ENCODE measurements at places on chromosomes 12 and 14. TPM values are rescaled to one million over a fixed set of nuclear protein-coding genes. Genes with fewer than 3 reads are reported as not detected.

The AQP5 gene
- 0.57 TPM for polyA plus RNA-seq

The ZBTB25 gene
- 9.1 TPM for polyA plus RNA-seq

The AICDA gene
- 0.21 TPM for polyA plus RNA-seq

The LRP1-AS gene
- polyA plus RNA-seq = 0.88 TPM

The TGM1 gene
- 1.5 TPM for polyA plus RNA-seq

The ITPK1 gene
- 18.0 TPM for polyA plus RNA-seq

The ASCL1 gene
- polyA plus RNA-seq = not detected

The ACIN1 gene
- 122 TPM for polyA plus RNA-seq

The ANAPC5 gene
- 97.2 TPM for polyA plus RNA-seq

The POTEG gene
- polyA plus RNA-seq = not detected

The CCDC175 gene
- not detected for polyA plus RNA-seq

The PSMB11 gene
- polyA plus RNA-seq = not detected

The TSPAN19 gene
- polyA plus RNA-seq = not detected

The SLC24A4 gene
- not detected for polyA plus RNA-seq

The HOXC12 gene
- not detected for polyA plus RNA-seq

The CACNA2D4 gene
- polyA plus RNA-seq = 0.97 TPM

The COX6A1 gene
- polyA plus RNA-seq = 93.3 TPM

The ENDOU gene
- 1.6 TPM for polyA plus RNA-seq

The GPR65 gene
- polyA plus RNA-seq = 0.47 TPM

The RPS29 gene
- polyA plus RNA-seq = 2,428 TPM

The DAO gene
- polyA plus RNA-seq = 0.11 TPM

The GALNT8 gene
- polyA plus RNA-seq = 6.1 TPM

The KRT72 gene
- polyA plus RNA-seq = not detected

The VWF gene
- 51.7 TPM for polyA plus RNA-seq

The CD4 gene
- polyA plus RNA-seq = 16.1 TPM

The GARIN6 gene
- not detected for polyA plus RNA-seq

The KCNJ8 gene
- 24.4 TPM for polyA plus RNA-seq

The ESR2 gene
- 0.48 TPM for polyA plus RNA-seq

The PRH2 gene
- polyA plus RNA-seq = not detected

The AGAP2 gene
- 9.8 TPM for polyA plus RNA-seq

The TMEM132D gene
- 0.30 TPM for polyA plus RNA-seq

The PLEKHG7 gene
- polyA plus RNA-seq = 0.39 TPM

The LRP1 gene
- 88.0 TPM for polyA plus RNA-seq

The GPRC5D gene
- not detected for polyA plus RNA-seq

The LTB4R2 gene
- polyA plus RNA-seq = 1.6 TPM

The TMEM229B gene
- 0.27 TPM for polyA plus RNA-seq

The ADAMTS20 gene
- not detected for polyA plus RNA-seq

The TAS2R8 gene
- polyA plus RNA-seq = not detected

The TEDC1 gene
- polyA plus RNA-seq = 5.4 TPM

The OR4E2 gene
- not detected for polyA plus RNA-seq

The TAS2R30 gene
- not detected for polyA plus RNA-seq

The EP400 gene
- polyA plus RNA-seq = 20.0 TPM
